ENCODE measurements at places on chromosomes 2 and 18.

DNA sequence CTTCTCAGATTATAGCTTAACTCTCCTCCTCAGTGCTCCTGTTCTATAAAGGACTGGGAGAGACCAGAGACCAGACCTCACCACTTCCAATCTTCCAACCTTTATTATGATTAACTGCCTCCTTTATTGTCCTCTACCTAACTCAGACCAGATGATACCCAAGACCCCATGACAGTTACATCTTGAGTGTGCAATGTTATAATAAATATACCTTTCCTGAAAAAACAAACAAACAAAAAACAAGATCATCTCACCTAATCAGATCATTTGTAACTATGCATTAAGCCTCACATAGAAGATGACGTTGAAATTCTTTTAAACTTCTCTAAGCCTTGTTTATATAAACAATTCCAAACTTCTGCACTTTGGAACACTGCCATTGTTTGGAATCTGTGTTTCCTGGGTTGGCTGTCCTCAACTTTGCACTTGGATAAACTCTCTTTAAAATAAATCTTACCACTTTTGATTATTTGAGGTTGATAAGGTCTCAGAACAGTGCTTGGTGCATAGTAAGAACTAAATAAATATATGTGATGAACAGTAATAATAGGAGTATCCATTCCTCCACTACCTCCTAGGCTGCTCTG lies 342.7 kb downstream of the TDRD15 start:
- DNase-seq, result no peak

GRCh38 chr2:151576080-151576479 lies 158.2 kb downstream of the NEB start:
- DNase-seq, result no peak

DNA sequence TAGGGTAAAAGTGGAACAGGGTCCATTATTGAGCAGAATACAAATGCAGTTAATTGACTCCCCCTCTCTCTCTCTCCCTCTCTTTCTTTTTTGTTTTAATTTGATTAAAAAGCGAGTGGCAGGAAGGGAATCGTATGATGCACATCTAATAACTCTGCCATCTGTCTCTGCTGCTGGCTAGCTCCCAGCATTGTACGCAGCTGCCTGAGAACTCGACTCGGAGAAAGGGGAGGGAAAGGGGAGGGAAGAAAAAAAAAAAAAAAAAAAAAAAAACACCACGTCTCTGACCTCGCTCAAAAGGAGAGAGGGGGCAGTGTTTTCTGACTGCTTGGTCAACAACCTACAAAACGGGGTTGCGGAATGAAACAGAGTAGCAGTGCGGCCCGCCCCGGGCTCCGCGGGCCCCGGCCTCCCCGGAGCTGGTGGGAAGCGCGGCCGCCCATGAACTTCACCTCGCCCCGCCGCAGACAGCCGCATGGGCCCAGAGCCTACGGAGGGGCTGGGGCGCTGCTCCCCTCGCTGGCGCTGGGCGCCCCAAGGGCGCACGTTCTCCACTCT lies 265.7 kb downstream of the TCF4 start:
- DNase-seq, result peak; percentile 61

GRCh38 chr2:8540552-8541055 lies 141.3 kb upstream of the ID2 start:
- DNase-seq, result no peak

DNA sequence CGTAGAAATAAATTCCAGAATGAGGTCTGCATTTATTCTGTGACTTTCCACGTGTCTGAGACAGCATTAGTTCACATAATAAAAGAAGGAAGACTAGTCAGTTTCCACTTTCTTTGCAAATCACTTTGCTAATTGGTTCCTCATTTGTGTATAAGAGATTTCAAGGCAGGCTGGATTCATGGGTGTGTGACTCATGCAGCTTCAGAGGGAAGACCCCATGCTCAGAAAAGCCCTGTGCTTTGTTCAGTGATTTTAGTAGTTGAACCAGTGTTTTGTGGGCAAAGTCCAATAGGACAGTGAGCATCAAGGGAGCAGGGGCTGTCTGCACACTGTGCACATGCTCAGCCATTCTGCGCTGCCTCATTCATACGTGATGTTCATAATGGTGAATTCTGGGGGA lies 297.8 kb downstream of the DLGAP1 start:
- no peak for DNase-seq

All from suppressor macrophage (primary cell).